ENCODE measurements at places on chromosomes 4 and X.

GRCh38 chr4:38837849-38838248, 18.8 kb downstream of the TLR6 start:
- H3K4me3 ChIP-seq, result no peak overlapping the region
- H3K27me3 ChIP-seq, result no peaks in the 10 kb centered on the region
- H3K27ac ChIP-seq, result no peak overlapping the region
- H3K4me1 ChIP-seq, result peaks cover 25% of the 10 kb centered on the region
- no peak for DNase-seq

GRCh38 chr4:180060159-180060889, 2182.9 kb upstream of the TENM3 start:
- DNase-seq, result no peak
- H3K4me1 ChIP-seq, result peaks cover 10% of the 10 kb centered on the region
- H3K36me3 ChIP-seq, result no peaks in the 10 kb centered on the region

DNA sequence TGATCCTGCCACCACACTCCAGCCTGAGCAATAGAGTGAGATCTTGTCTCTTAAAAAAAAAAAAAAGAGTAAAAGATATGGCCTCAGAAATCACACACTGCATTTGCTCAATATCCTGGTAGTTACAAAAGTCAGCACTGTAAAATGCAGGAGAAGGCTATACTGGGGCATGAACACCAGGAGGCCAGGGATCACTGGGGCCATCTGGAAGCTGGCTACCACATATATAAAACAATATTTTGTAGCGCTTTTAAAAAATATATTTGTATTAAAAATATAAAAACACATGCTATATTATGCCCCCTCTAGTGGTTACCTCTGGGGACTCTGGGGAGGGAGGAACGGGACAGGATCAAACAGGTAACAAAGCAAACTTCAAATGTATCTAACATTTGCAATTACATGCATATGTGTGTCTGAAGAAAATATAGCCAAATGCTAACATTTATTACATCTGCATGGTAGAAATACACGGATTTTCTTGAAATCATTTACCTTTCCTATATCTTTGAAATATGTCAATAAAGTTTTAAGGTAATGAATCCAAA, 4.0 kb downstream of the C4orf46 start:
- no peak overlapping the region for H3K27ac ChIP-seq
- H3K27me3 ChIP-seq, result peaks cover 7% of the 10 kb centered on the region
- H3K4me1 ChIP-seq, result peaks cover 24% of the 10 kb centered on the region
- peaks cover 17% of the 10 kb centered on the region for H3K36me3 ChIP-seq

- no peak overlapping the region for H3K27ac ChIP-seq
- no peak for DNase-seq
- no peaks in the 10 kb centered on the region for H3K4me1 ChIP-seq
- no peaks in the 10 kb centered on the region for H3K27me3 ChIP-seq
- H3K4me3 ChIP-seq, result no peak overlapping the region
Observed at GRCh38 chr4:140944572-140944971, 188.4 kb upstream of the TBC1D9 start.

- H3K27me3 ChIP-seq, result no peaks in the 10 kb centered on the region
- H3K4me3 ChIP-seq, result no peak overlapping the region
- DNase-seq, result no peak
- H3K4me1 ChIP-seq, result peaks cover 41% of the 10 kb centered on the region
Observed at GRCh38 chr4:37981844-37982720, 21.9 kb downstream of the PTTG2 start.

DNA sequence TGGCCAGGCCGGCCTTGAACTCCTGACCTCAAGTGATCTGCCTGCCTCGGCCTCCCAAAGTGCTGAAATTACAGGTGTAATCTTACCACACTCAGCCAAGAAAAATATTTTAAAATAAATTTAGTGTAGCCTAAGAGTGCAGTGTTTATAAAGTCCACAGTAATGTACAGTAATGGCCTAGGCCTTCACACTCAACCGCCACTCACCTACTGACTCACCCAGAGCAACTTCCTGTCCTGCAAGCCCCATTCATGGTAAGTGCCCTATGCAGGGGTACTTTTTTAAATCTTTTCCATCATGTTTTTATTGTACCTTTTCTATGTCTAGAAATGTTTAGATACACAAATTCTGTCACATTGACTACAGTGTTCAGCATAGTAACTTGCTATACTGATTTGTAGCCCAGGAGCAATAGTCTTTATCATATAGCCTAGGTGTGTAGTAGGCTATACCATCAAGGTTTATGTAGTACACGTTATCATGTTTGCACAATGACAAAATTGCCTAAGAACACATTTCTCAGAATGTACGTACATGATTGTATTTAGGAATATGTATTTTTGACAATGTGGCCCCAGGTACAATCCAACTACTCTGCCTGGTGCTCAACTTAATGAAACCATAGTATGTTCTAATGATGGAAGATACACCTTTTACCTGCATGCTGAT, 455.2 kb downstream of the PCDH7 start:
- no peak overlapping the region for H3K4me3 ChIP-seq
- DNase-seq, result no peak
- no peaks in the 10 kb centered on the region for H3K36me3 ChIP-seq
- no peak overlapping the region for H3K27ac ChIP-seq

GRCh38 chr4:44848466-44848865, 122.1 kb upstream of the GNPDA2 start:
- H3K4me1 ChIP-seq, result no peaks in the 10 kb centered on the region
- no peaks in the 10 kb centered on the region for H3K27me3 ChIP-seq
- H3K27ac ChIP-seq, result no peak overlapping the region
- no peak for DNase-seq
- no peaks in the 10 kb centered on the region for H3K36me3 ChIP-seq

DNA sequence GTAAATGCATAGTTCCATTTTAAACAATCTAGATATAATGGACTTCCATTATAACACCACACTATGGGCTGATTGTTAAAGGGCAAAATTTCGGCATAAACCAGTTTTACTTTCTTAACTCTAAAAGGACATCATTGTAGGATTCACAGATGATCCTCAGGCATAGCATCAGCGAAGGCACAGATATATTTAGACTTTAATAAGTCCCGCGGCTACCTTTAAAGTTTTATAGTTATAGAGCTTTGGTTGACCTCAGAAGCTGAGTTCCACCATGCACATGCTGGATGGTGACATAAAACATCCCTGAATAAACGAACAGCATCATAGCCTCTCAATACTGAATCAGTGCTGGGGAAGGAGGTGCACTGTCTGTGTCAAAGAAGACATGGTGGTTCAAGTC, 125.0 kb upstream of the PDLIM3 start:
- DNase-seq, result no peak
- H3K27ac ChIP-seq, result no peak overlapping the region
- H3K27me3 ChIP-seq, result no peaks in the 10 kb centered on the region
- no peaks in the 10 kb centered on the region for H3K4me1 ChIP-seq
- H3K36me3 ChIP-seq, result no peaks in the 10 kb centered on the region

- no peaks in the 10 kb centered on the region for H3K4me1 ChIP-seq
- H3K27ac ChIP-seq, result no peak overlapping the region
- H3K36me3 ChIP-seq, result no peaks in the 10 kb centered on the region
- DNase-seq, result no peak
- no peak overlapping the region for H3K4me3 ChIP-seq
Observed at GRCh38 chrX:17024886-17025285, 78.4 kb downstream of the REPS2 start.

DNA sequence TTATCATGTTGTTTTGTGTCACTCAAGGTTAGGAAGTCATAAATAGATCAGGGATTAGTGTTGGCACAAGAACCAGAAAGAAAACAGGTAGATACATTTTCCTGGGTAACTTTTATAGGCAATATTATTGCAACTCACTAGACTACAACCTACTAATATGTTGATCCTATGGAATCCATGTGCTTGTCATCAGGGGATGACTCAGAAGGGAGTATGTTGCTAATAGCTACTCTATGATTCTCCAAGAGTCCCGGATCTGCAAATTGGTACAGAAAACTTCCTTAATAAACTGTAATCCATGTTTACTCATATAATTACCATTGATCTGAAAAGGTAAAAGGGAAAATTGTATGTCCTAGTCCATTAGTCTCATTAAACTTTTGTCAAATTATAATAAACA, 11.7 kb upstream of the GNRHR start:
- DNase-seq, result no peak
- peaks cover 5% of the 10 kb centered on the region for H3K4me1 ChIP-seq
- no peak overlapping the region for H3K4me3 ChIP-seq

DNA sequence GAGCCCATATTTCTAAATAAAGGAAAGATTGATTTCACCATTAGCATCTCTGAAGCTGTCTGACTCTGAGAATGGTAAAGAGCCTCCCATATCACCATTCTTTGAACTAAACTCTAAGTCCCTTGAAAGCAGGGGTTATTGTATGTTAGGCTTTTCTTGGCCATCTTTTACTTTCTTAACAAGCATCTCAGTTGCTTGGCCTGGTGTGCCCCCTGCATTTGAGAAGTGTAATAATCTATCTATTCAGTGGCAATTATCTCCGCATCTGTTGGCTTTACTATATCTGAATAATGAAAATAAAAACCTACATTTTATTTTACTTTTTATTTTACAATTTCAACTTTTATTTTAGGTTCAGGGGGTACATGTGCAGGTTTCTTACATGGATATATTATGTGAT, 128.3 kb upstream of the ARMCX2 start:
- no peak overlapping the region for H3K27ac ChIP-seq
- no peaks in the 10 kb centered on the region for H3K27me3 ChIP-seq
- no peak overlapping the region for H3K4me3 ChIP-seq
- DNase-seq, result no peak

DNA sequence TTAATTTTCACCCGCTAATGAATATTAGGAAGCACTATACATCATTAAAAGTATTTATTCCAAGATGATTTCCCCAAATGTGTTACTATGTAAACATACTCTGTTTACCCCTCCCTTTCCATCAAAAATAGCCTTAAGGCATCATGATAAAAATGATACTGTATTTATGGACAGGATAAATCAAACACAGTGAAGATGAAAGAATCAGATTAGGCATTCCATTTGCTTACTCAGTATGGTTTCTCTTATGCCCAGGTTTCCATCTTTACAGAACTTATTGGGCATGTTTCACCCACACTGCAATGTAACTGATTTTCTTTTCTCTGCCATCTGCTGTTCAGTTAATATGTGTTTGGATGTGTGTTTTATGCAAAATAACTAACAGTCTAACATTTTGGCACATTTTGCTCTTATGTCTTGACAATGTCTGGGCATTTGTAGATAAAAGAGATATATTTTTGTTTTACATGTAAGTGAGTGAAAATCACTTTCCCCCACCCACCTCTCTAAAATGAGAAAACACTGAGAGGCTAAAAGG, 445.2 kb downstream of the RPA4 start:
- no peaks in the 10 kb centered on the region for H3K4me1 ChIP-seq
- no peaks in the 10 kb centered on the region for H3K36me3 ChIP-seq
- no peaks in the 10 kb centered on the region for H3K27me3 ChIP-seq
- H3K27ac ChIP-seq, result no peak overlapping the region
- DNase-seq, result no peak

- no peak for DNase-seq
- H3K27me3 ChIP-seq, result peaks cover 5% of the 10 kb centered on the region
- H3K36me3 ChIP-seq, result no peaks in the 10 kb centered on the region
- H3K4me1 ChIP-seq, result no peaks in the 10 kb centered on the region
Observed at GRCh38 chr4:134202166-134202956, 772 bp upstream of the PABPC4L start.

DNA sequence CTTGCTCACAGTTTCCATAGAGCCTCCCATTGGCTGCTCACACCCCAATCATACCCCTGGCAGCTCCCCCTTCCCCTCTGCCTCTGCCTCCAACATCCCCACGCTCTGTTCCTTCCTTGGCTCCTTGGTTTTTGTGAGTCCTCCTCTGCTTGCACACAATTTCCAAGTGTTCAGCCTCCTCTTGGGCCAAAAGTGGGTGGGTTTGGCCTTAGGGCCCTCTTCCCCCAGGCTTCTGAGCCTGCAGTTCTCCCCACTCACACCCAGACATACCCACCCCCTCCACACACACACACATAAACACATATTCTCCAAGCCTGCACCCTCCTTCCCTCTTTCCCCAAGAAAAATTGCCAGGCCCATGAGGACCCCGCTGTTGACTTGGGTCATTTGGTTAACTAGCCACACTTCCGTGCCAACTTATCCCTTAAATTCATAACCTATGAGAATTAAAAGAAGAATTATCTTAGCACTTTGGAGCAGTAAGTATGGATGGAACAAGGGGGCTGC, 4.5 kb downstream of the APLN start:
- H3K27ac ChIP-seq, result no peak overlapping the region
- no peaks in the 10 kb centered on the region for H3K36me3 ChIP-seq
- H3K27me3 ChIP-seq, result peaks cover 65% of the 10 kb centered on the region
- H3K4me3 ChIP-seq, result no peak overlapping the region

DNA sequence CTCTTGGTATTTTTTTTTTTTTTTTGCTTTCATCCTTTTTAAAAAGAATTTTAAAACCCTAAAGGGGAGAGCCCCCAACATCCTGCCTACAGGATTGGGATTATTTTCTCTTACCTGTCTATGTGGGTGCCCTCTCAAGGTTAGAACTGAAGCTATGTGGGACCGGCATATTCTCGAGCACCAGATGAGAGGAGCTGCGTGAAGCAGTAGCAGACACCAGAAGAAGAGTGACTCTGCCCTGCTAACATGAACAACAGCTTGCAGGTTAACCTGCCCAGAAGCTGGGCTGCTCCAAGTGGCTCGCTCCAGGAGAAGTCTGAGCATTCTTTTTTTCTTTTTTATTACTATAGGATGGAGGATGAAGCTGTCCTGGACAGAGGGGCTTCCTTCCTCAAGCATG, 102.6 kb upstream of the SLC4A4 start:
- H3K27me3 ChIP-seq, result peaks cover 7% of the 10 kb centered on the region
- no peak for DNase-seq
- H3K4me3 ChIP-seq, result no peak overlapping the region
- no peak overlapping the region for H3K27ac ChIP-seq
- H3K36me3 ChIP-seq, result no peaks in the 10 kb centered on the region

- H3K27me3 ChIP-seq, result no peaks in the 10 kb centered on the region
- H3K27ac ChIP-seq, result no peak overlapping the region
- H3K4me1 ChIP-seq, result no peaks in the 10 kb centered on the region
Observed at GRCh38 chrX:5702890-5703289, 525.8 kb downstream of the NLGN4X start.

GRCh38 chr4:1910643-1911042, 39.5 kb downstream of the NSD2 start:
- H3K36me3 ChIP-seq, result peaks cover 66% of the 10 kb centered on the region
- no peaks in the 10 kb centered on the region for H3K27me3 ChIP-seq
- peaks cover 56% of the 10 kb centered on the region for H3K4me1 ChIP-seq
- H3K4me3 ChIP-seq, result no peak overlapping the region

DNA sequence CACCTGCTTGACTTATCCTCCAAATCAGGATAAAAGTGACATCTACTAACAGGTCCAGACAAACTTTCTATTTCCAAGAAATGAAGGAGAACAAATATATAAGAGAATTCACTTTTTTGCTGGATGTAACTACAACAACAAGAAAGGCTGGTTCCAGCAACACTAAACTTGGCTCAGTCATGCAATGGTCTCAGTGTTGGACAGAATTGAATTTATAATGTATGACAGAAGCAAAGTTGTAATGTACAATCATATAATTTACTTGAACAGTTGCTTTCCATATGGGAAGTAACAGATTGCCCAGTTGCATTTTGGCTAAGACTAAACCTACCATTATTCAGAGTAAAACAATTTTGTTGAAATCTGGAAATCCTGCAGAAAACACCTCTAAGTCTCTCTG, 183.3 kb upstream of the INTU start:
- H3K27me3 ChIP-seq, result no peaks in the 10 kb centered on the region
- no peaks in the 10 kb centered on the region for H3K36me3 ChIP-seq
- no peak overlapping the region for H3K4me3 ChIP-seq
- H3K27ac ChIP-seq, result no peak overlapping the region

Measured in activated naive CD4-positive, alpha-beta T cell treated with anti-CD3 and anti-CD28 coated beads, Interleukin-2, amount 10 ng/mL, durations not matched to agents 7 days and 5 days (primary cell).